ENCODE measurements at places on chromosomes 16 and 17. TPM values are rescaled to one million over a fixed set of nuclear protein-coding genes. Genes with fewer than 3 reads are reported as not detected.

The KRT27 gene
- total RNA-seq: not detected

The CNTNAP4 gene
- total RNA-seq: not detected

The NGFR gene
- 0.64 TPM for total RNA-seq

GRCh38 chr17:81066771-81067315, 31.9 kb downstream of the BAIAP2 start:
- no peak for DNase-seq

GRCh38 chr16:2497695-2498484, 15.9 kb upstream of the ATP6V0C start:
- DNase-seq: no peak

GRCh38 chr17:17181666-17182597, 24.2 kb downstream of the PLD6 start:
- DNase-seq: no peak

DNA sequence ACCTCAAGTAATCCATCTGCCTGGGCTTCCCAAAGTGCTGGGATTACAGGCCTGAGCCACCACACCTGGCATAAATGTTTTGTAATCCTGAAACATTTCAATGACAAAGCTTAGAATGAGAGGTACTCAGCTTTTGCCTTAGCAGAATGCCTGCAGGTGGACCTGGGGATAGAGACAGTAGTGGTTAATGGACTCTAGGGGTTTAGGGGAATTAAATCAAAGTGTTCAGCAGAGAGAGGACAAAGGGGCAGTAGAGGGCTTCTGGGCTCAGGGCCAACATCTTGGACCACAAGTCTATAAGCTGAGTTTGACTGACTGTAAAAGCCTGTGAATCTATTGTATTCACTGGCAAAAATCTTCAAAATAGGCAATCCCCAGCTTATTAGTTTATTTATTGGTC, 36.0 kb upstream of the MED13 start:
- DNase-seq: no peak

DNA sequence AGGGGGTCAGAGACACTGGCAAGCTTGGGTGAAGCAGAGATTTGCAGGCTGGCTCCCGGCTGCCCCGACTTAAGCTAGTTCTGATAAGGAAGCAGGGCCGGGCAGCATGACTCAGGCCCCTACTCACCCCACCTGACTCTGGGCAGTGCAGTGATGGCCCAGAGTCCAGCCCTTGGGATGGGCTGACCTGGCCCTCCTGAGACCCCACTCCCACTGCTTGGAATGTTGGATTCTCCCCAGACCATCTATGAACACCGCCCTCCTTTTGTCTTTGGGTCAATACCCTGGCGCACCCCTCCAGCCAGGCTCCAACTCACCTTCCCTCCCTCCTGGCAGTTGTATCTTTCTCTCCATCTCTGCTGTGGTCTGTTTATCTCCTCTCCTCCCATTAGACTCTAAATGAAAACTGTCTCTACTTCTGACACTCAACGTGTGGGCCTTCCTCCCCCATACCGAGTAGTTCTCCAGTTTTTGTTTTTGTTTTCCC, 21.0 kb downstream of the LGALS3BP start:
- DNase-seq: peak; percentile 23

DNA sequence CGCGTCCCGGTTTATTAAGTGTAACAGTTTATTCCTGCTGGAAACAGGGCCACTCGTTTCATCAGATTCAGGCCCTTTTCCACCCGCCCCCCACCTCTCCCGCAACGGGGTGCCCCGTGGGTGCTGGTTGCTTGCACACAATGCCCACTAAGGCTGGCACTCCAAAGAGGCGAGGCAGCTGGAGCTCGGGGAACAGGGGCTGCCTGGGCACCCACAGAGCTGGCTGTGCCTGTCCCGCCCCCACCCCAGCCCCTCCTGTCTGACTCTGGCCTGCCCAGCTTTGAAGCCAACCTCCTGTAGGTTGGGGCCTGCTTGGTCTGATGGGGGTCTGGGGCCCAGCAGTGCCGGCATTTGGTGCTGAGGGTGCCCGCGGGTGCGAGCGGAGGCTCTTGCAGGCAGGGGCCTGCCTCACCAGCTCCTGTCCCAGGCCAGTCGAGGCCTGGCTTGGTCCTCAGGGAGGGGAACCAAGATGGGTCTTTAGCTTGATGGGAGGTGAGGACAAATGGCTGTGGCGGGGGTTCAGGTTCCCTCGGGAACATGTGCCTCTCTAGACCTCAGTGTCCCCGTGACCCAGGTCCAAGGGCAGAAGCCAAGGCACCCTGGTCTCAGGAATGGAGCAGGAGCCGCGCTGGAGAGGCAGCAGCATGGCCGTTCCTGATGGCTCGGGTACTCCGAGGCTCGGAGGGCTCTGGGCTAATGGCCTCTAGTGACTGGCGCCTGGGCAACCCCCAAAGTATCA, 20.1 kb downstream of the MYBBP1A start:
- no peak for DNase-seq

DNA sequence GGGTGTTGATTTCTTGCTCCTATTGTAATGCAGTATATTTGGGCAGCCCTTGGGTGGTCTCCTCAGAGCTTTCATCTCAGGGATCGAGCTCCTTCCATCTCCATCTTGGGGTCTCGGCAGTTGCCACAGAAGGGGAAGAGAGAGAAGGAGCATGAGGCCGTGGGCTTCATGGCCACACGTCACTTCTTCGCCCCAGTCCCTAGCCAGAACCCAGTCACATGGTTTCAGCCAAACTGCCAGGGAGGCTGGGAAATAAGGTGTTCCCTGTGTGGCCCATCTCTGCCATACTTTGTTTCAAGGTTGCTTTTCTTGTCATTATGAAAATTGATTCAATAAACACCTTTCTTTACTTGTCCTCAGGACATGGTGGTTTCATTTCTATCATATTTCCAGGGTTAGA, 68.4 kb upstream of the NKD1 start:
- DNase-seq: no peak

GRCh38 chr17:75647921-75648320, 14.7 kb downstream of the SMIM5 start:
- DNase-seq: no peak

DNA sequence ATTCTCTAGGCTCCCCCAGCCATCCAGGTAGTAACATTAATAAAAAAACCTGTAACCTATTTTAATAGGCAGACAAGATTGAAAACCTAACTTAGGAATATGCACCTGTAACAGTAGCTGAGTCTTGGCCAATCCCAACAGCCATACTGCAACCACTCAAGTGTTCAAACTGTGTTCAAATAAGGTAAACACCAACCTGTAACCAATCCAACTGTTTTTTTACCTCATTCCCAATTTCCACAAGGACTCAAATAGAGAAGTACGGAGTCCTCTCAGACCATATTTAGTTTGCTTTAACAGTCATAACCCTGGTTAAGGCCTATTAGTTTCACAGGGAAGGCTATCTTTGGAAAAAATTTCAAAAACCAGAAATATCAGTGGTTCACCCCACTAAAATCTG, 40.4 kb upstream of the NOS2 start:
- DNase-seq: no peak

Measured in astrocyte (in vitro differentiated cells and primary cell).